ENCODE measurements at places on chromosomes 4 and X.

DNA sequence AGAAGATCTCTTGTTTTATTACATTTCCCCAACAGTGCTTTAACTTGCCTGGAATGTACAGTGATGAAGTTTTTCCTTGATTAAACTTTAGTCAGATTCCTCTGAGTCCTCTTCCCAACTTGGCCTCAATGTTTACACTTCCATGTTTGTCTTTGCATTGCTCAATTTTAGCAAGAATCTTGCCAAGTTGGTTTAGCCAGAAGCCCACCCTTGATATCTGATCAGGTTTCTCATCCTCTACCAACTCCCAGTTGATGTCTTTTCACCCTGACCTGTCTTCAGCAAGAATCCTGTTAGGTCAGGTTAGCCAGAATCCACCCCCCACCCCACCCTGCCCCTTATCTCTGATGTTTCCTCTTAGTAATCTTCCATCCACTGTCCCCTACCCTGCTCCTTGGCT, 120.9 kb downstream of the MBNL3 start:
- DNase-seq, result no peak

DNA sequence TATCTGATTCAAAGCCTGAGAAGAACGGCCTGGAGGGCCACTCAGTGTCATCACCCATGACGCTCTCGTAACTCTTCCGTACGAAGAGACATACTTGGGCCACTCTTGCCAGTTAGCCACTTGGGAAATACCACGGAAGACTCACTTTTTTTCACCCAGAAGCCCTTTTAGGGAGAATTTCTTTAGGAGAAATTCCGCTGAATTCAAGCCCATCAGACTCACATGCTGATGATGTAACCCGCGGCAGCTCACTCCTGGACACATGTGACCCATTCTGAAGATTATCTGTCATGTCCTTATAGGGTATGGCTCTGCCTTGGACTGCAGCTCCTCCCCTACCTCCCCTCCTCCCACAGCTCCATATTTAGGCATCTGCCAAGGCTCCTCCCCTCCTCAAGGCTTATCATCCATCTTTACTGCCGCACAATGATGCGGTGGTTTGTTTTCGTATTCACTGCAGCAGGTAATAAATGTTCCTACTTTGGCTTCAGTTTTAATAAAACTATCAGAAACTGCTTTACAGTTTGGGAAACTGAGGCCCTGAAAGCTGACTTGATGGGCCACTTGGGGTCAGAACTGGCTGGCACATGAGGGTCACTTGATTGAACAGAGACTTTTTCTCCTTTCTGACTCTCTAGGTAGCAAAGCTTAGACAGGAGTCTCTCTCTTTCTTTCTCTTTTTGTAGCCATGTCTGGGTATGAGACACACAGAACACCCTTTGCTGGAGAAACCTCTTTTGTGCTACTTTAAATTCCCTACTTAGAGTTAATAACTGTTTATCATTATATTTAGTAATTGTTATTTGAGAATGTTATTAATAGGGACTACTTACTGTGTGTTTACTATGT, 42.1 kb downstream of the RHOH start:
- DNase-seq, result no peak

DNA sequence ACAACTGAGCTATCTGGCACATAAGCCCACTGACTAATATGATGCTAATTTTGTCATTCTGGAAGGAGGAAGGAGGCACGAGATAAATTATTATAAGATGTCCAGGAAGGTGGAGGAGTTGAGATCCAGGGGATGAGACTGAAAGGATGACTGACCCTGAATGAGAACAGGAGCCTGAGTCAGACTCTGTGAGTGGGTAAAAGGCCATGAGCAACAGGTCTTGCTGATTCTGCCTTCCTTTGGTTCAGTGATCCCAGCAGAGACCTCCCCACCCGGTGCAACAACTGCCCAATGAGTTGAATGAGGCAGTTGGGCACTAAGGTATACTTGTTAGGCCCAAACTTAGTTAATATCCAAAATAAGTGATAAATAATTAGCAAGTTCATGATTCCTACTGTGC, 238.1 kb upstream of the GPC4 start:
- no peak for DNase-seq

GRCh38 chr4:90946945-90947344, 819.8 kb downstream of the CCSER1 start:
- DNase-seq, result no peak

- no peak for DNase-seq
Observed at GRCh38 chr4:64781737-64782326, 372.6 kb upstream of the TECRL start.

- no peak for DNase-seq
Observed at GRCh38 chrX:104695593-104695992, 129.6 kb downstream of the IL1RAPL2 start.
